ENCODE measurements at places on chromosomes 4 and X. TPM values are rescaled to one million over a fixed set of nuclear protein-coding genes. Genes with fewer than 3 reads are reported as not detected.

- H3K27ac ChIP-seq: no peak overlapping the region
- no peak for DNase-seq
- H3K27me3 ChIP-seq: peaks cover 5% of the 10 kb centered on the region
- no peak overlapping the region for H3K4me3 ChIP-seq
- no peaks in the 10 kb centered on the region for H3K4me1 ChIP-seq
These were observed 15.5 kb downstream of the CRMP1 start for GRCh38 chr4:5877392-5877791.

GRCh38 chrX:3307881-3308280 lies 38.6 kb downstream of the MXRA5 start:
- no peaks in the 10 kb centered on the region for H3K27me3 ChIP-seq
- H3K4me3 ChIP-seq: no peak overlapping the region
- H3K4me1 ChIP-seq: no peaks in the 10 kb centered on the region

GRCh38 chr4:132530861-132531260 lies 618.2 kb upstream of the PCDH10 start:
- DNase-seq: no peak
- H3K4me3 ChIP-seq: no peak overlapping the region
- no peaks in the 10 kb centered on the region for H3K27me3 ChIP-seq
- no peaks in the 10 kb centered on the region for H3K36me3 ChIP-seq

GRCh38 chrX:93419642-93420041 lies 253.7 kb downstream of the NAP1L3 start:
- DNase-seq: no peak
- H3K27me3 ChIP-seq: no peaks in the 10 kb centered on the region
- no peak overlapping the region for H3K4me3 ChIP-seq
- H3K27ac ChIP-seq: no peak overlapping the region
- H3K36me3 ChIP-seq: no peaks in the 10 kb centered on the region
- H3K4me1 ChIP-seq: no peaks in the 10 kb centered on the region

- no peaks in the 10 kb centered on the region for H3K4me1 ChIP-seq
- no peaks in the 10 kb centered on the region for H3K27me3 ChIP-seq
- H3K27ac ChIP-seq: no peak overlapping the region
- no peak overlapping the region for H3K4me3 ChIP-seq
- no peak for DNase-seq
These were observed 181.2 kb downstream of the RAPGEF2 start for GRCh38 chr4:159284113-159284512.

GRCh38 chr4:13910556-13910955 lies 283.0 kb upstream of the BOD1L1 start:
- H3K4me3 ChIP-seq: no peak overlapping the region
- no peak for DNase-seq
- H3K27me3 ChIP-seq: no peaks in the 10 kb centered on the region
- no peaks in the 10 kb centered on the region for H3K4me1 ChIP-seq
- no peak overlapping the region for H3K27ac ChIP-seq

- no peaks in the 10 kb centered on the region for H3K4me1 ChIP-seq
- no peaks in the 10 kb centered on the region for H3K36me3 ChIP-seq
- H3K27ac ChIP-seq: no peak overlapping the region
- H3K27me3 ChIP-seq: no peaks in the 10 kb centered on the region
- no peak overlapping the region for H3K4me3 ChIP-seq
- DNase-seq: no peak
These were observed 988.3 kb downstream of the PCDH19 start for GRCh38 chrX:99421796-99422195.

DNA sequence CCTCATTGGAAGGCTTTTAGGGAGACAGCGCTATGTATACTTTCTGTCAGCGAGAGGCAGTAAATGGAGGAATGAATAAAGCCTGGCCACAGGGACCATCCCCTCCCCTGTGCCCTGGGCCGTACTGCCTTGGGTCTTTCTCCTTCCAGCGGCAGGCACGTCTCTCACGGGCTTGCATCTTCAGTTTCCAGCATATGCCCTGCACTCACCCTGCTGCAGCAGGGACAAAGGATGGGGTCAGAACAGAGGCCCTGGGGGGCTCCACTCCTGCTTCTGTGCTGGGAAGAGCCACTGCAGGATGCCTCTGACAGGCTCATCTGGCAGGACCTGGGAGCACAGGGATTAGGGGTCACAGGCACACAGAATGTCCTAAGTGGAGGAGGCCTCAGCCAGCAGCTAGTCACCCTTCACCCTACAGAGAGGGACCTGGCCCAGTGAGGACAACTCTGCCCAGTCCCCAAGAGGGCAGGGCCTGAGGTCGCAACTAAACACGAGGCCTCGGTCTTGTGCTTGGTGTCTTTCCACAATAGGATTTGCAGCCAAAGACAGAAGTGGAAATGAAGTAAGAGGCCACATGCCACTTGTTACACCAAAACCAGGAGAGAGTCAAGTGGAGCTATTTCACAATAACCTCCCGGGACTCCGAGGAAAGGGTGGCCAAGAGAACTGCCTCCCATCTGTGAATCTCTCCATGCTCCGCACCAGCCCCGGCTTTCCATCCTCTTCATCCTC lies 150.8 kb downstream of the AFAP1 start:
- no peaks in the 10 kb centered on the region for H3K27me3 ChIP-seq
- DNase-seq: no peak
- peaks cover 2% of the 10 kb centered on the region for H3K36me3 ChIP-seq
- no peak overlapping the region for H3K4me3 ChIP-seq
- no peaks in the 10 kb centered on the region for H3K4me1 ChIP-seq

- H3K4me1 ChIP-seq: no peaks in the 10 kb centered on the region
- H3K4me3 ChIP-seq: no peak overlapping the region
- DNase-seq: no peak
- H3K36me3 ChIP-seq: no peaks in the 10 kb centered on the region
These were observed 212.1 kb downstream of the CHIC2 start for GRCh38 chr4:53852343-53852742.

DNA sequence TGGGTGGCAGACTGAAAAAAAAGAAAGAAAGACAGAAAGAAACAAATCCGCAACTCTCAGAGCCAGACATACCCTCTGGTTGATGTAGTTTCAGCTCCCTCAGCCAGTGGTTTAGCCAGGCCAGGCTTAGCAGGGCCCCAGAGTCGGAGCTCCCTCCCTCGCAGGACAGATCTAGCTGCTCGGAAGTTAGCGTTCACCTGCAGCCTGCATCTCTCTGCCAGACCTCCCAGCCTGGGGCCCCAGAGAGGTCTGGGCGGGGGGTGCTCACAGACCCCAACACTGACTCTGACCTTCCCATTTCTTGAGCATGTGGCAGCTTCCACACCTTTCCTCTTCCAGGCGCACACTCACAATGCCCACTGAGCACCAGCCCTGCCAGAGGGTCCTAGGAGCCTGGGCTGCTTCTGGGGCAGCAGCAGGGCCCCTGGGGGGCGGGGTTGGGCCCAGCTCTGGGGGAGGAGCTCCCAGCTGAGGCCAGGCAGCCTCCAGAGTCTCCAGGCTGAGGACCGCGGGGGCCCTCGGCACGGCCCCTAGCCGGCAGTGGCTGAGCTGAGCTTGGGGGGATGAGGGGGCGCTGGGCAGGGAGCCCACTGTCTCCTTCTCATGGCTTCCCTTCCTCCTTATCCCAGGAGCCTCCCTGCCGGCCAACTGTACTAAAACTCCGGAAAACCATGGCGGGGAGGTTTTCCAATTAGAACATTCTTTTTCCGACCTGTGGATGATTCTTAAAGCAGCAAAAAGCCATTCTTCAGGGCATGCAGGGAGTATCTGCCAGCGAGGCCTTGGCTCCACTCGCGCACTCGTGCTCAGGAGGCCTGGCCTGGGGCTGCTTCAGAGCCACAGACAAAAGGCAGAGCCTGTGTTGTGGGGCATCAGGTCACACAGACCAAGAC lies 4.6 kb upstream of the ZNF185 start:
- H3K27ac ChIP-seq: no peak overlapping the region
- no peaks in the 10 kb centered on the region for H3K4me1 ChIP-seq
- no peak overlapping the region for H3K4me3 ChIP-seq
- no peaks in the 10 kb centered on the region for H3K36me3 ChIP-seq
- peaks cover 24% of the 10 kb centered on the region for H3K27me3 ChIP-seq

- H3K4me1 ChIP-seq: no peaks in the 10 kb centered on the region
- no peak for DNase-seq
- peaks cover under 1% of the 10 kb centered on the region for H3K36me3 ChIP-seq
These were observed 725.5 kb upstream of the ATOH1 start for GRCh38 chr4:93103042-93103441.

YY2 gene
- total RNA-seq: 2.5 TPM

UGT8 gene
- 0.12 TPM for total RNA-seq

FGF16 gene
- 0.22 TPM for total RNA-seq

SSX4 gene
- not detected for total RNA-seq

UGT2A1 gene
- not detected for total RNA-seq

USP17L18 gene
- not detected for total RNA-seq

RAB40AL gene
- total RNA-seq: not detected

TCP11X2 gene
- not detected for total RNA-seq

All from activated naive CD8-positive, alpha-beta T cell treated with anti-CD3 and anti-CD28 coated beads for 36 hours (primary cell).